ENCODE measurements at places on chromosomes 6 and 20.

- DNase-seq, result no peak
These were observed 20.4 kb upstream of the LBP start for GRCh38 chr20:38325905-38326304.

- no peak for DNase-seq
These were observed 18.8 kb downstream of the SAMHD1 start for GRCh38 chr20:36932476-36933426.

DNA sequence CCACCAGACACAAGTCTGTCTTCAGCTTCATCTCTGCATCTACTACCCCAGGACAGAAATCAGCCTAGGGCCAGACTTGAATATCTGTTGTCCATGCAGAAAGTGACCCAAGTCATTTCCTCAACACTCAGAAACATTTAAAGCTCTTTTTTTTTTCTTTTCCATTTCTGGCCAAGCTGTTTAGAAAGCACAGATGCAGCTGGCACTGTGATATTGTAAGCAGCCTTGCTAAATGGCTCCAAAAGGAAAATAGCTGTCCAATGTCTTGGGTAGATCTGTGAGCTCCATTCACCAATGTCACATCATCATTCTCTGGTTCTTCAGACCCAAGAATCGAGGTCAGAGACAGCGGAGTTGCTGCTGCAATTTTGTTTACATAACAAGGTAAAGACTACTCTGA, 174.2 kb downstream of the PDE7B start:
- no peak for DNase-seq

DNA sequence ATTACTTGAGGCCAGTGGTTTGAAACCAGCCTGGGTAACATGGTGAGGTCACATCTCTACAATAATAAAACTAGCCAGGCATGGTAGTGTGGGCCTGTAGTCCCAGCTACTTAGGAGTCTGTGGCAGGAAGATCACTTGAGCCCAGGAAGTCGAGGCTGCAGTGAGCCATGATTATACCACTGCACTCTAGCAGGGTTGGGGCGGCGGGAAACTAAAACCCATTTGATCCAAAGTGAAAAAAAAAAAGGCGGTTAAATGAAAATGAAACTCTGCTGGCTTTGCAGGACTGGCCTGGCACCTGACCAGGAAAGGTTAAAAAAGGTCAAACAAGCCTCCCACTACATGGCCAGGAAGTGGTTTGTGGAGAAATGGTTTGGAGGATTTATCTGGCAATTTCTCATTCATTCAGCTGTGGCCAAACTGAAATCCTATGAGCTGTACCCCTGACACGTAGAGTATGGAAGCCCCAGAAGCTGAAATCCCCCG, 36.6 kb downstream of the MTRES1 start:
- peak; percentile 14 for DNase-seq

GRCh38 chr6:21594416-21595281, 1.1 kb downstream of the SOX4 start:
- peak; percentile 35 for DNase-seq

DNA sequence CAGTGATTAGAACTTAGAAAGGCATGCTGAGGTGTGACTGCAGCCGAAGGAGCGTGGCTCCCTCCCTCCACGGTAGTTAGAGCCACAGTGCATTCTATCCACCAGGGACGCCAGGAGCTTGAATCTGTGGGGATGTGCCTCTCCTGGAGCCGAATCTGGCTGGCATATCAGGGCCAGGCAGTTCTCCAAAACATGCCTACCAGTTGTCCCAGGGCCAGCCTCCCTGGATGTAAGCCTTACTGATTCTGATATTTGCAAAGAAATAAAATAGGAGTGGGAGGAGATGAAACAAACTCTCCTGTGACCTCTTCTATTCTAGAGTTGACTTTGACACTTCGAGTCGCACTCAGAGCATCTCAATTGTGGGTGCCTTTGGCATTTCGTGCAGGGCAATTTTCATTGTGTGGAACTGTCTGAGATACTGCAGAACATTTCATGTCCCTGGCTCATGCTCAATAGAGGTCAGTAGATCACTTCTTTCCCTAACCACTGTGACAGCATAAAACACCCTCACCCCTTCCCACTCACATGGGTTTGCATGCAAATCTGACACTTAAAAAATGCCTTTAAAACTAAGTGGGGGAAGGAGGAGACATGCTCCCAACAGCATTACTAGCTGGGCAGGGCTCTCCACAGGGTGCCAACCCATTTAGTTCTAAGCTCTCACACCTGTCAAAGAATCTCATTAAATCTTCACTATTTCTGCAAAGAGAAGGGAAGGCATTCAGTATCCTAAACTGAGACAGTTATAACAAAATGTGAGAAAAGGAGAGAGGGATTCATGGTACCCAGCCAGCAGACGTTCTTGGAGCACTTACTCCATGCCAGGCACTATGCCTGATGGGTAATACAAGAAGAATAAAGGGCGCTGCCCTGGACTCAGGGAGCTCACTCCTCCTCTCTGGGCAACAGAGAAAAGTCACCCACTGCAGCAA, 378.9 kb downstream of the PREX1 start:
- DNase-seq, result no peak

DNA sequence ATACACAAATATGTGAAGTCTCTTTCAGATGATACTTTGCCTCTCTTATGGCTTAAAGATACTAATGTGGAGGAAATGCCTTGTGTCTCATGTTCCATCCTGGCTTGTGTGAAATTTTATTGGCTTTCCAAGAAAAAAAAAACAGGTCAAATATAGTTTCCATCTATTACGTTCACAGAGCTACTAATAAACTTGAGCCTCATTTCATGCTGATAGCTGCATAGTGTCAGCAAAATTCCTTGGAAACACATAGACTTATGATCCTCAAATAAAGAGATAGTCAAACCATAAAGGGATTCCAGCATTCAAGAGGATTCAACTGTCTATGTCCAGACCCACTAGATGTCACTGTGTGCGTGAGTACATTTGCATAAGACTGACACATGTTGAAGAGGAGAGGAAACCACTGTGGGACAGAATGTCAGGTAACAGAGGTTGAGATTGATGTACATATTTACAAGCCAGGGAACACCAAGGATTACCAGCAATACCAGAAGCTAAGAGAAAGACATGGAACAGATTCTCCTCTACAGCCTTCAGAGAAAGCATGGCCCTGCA, 266.6 kb downstream of the COL12A1 start:
- DNase-seq, result no peak

- DNase-seq, result no peak
These were observed 142.1 kb downstream of the MYB start for GRCh38 chr6:135323202-135323668.

GRCh38 chr20:1801225-1801928, 93.8 kb upstream of the SIRPA start:
- DNase-seq, result no peak

Measured in stimulated activated CD4-positive, alpha-beta T cell treated with anti-CD3 and anti-CD28 coated beads, Interleukin-4, amount 100 ng/mL, for 24 hours (primary cell).